ENCODE measurements at places on chromosomes 7 and 10.

GRCh38 chr7:3951316-3952055 is 650.4 kb downstream of the SDK1 start:
- no peak for DNase-seq

DNA sequence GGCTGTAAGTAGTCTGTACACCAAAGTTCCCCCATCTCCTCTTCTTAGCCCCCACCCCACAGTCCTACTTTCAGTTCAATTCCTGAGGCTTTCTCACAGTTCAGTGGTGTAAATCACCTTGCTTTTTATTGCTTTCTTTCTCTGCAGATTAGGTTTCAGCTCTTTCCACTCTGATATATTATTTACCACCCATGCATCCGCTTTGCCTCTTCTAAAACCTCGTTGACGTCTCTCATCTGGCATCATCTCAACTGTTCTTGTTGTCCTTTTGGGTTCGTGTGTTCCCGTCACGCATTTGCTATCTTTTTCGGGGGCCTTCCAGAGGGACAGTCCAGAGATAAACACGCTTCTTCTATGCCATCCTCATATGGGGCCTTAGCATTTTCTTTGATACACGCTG is 597.9 kb upstream of the DPP6 start:
- DNase-seq, result no peak

DNA sequence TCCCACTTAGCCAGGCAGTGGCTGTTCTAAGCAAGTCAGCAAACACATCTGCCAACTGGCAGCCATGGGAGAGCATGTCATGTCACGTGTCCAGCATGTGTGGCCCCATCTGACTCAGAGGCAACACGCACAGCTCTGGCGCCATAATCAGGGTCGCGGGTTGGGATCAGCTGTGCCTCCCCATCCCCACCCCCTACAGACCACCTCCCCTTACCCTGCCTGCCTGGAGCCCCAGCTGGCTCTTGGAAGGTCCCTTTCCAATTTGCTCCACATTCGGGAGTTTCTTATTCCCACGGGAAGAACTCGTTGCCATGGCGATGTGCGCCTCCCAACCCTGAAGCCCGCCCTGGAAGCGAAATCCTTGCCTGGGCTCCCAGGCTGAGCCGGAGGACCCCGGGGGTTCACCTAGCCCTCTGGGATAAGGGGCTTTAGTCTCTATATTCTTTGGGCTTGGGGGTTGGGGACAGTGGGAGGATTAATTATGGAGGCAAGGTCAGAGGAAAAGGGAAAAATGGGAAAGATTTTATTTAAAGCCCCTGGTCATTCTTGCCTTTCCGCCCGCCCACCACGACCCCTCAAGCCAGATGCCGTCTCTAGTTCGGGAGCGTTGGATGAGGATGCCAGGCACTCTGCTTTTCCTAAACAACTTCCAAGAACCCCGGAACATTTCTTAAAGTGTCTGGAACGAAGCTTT is 283.7 kb downstream of the ZEB1 start:
- peak; percentile 33 for DNase-seq

DNA sequence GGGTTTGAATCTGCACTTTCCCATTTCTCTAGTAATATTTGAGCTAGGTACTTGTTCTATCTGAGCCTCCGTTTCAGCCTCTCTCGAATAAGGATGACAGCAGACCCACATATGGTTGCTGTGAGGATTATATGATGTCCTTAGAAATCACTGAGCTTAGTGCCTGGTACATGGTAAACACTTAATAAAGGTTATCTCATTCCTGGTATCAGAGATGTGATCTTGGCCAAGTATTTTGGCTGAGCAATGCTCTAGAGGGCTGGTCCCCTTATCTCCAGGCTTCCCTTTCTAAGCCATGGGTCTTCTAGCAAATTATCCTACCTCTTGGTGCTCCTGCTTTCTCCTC is 407 bp upstream of the MKRN1 start:
- no peak for DNase-seq

- DNase-seq, result no peak
Measured at GRCh38 chr10:85558533-85558932, 808.1 kb downstream of the GRID1 start.
